ENCODE measurements at places on chromosomes 6 and 20.
A peak's percentile ranks its signal among the peaks of the same experiment; 100 is the strongest.

- DNase-seq = no peak
Observed at GRCh38 chr6:26394289-26394688, 7.8 kb upstream of the BTN3A1 start.

DNA sequence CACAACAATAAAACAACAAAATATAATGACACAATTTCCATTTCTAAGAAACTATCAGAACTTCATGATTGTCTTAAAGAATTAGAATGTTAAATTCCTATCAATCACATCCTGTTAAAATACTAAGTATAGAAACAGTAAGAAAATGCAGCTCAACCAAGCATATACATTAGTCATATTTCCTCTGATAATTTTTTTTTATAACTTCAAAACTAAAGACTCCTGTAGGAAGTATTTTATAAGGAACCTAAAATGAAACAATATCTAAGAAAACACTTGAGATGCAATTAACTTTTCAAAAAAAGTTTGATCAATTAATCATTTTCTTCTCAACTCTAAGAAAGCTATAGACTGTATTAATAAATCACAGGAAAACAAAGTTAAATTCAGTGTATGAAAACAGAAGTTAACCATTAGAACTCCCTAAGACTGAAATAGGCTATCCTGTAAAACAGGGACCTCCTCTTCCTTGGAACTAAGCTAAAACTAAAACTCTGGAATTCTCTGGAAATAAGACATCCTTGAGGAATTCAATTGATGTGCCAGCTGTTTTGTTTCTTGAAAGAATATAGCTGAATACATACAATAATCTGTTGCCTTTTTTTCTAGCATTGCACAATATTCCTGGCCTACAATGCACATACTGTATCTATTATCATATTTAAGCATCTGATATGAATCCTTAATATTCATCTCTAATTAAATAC lies 19.8 kb downstream of the FKBP5 start:
- no peak for DNase-seq

GRCh38 chr6:74605922-74606581 lies 599.8 kb downstream of the COL12A1 start:
- DNase-seq = no peak

GRCh38 chr6:49299279-49299678 lies 163.8 kb downstream of the MMUT start:
- DNase-seq = no peak

DNA sequence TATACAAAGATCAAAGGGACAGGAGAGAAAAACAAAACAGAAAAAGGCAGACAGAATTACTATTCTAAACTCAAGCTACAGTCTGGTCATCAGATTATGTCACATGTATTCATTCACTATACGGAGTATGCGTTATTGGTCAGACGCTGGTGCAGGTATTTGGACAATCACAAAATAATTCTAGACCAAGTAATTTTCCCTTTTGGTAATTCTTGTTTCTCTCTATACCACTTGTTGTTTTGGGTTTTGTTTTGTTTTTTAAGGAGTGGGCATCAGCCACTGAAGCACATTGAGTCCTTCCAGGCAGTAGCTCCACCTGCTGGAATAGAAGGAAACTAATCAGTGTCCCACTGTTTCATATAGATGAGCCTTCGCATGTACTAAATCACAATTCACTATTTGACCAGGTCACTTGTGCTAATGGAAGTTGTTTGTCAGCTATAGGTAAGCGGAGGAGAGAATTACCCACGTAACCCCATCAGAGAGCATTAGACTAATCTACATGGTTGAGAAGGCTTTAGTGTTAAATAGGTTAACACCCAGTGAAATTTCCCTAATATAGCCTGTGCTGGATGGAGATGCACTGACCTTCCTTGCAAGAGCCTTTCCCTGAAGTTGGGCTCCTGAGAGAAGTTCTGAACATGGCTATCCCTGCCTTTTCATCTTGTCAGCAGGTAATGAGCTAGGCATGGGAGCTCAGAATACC lies 77.9 kb downstream of the TNFAIP3 start:
- DNase-seq = peak; percentile 19

- no peak for DNase-seq
Observed at GRCh38 chr20:11103866-11104265, 430.1 kb upstream of the JAG1 start.

- no peak for DNase-seq
Observed at GRCh38 chr20:41609474-41609873, 8.7 kb downstream of the CHD6 start.

DNA sequence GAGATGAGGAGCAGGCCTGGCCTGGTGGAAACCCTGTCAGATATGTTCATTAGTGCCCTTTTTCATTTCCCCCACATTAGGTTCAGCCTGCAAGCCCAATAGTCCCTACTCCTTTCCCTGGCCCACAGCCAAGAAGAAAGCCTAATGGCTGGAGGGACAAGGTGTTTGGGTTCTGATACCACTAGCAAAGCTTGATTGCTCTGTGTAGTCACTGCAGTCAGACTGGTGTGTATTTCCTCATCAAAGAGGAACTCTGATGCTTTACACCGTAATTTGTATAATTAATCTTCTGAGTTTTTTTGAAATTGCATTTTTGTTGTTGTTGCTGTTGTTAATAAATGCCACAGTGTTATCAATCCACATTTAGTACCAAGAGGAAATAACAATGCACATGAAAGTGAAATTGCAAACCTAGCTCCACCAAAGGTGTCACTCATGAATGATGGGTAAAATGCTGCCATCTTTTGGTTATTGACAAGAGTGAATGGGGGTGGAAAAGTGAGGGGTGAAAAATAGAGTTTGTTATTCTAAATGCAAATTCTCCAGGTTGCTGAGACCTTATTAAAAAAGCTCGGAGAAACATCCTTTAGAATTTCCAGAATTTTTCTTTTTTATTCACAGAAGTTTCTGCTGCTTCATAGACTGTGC lies 320.2 kb upstream of the POU3F2 start:
- no peak for DNase-seq

- no peak for DNase-seq
Observed at GRCh38 chr20:40980106-40980827, 48.4 kb upstream of the TOP1 start.

- DNase-seq = no peak
Observed at GRCh38 chr6:134405386-134406087, 87.6 kb upstream of the SGK1 start.

DNA sequence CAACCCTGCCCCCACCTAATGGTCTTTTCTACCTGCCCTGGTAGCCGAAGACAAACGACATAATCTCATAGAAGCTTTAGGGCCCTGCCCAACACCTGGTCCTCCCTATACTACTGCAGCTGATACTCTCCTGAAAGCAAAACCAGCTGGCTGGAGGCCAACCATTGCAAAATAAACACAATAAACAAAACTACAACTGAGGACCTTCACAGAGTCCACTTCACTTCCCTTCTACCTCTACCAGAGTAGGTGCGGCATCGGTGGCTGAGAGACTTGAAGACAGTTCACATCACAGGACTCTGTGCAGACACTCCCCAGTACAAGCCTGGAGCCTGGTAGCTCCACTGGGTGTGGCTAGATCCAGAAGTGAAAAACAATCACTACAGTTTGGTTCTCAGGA lies 476.2 kb downstream of the MMUT start:
- no peak for DNase-seq

DNA sequence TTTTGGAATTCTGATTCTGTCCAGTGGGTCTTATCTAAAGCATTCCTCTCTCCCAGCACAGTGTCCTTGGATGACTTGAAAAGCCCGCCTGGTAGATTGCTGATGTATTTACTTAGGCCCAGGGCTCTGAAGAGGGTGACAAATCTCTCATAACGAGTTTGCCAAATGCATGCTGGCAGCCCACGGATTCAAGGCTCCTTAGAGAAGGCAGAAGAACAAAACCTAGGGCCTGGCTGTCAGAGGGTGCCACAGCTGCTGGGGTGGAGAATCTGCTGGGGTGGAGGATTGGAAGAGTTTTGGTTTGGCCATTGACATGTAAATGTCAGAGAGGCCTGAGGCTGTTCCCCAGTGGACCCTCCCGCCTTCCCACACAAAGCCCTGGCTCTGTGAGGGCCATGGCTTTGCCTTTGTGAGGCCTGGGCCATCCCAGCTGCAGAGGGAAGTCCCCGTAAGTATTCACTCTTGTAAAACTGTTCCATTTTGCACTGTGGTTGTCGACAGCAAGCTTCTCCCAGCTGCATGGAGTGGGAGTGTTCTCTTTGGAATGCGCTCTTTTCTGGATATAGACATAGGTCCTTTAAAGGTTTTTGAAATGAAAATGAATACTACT lies 50.3 kb downstream of the ANKRD6 start:
- DNase-seq = no peak

DNA sequence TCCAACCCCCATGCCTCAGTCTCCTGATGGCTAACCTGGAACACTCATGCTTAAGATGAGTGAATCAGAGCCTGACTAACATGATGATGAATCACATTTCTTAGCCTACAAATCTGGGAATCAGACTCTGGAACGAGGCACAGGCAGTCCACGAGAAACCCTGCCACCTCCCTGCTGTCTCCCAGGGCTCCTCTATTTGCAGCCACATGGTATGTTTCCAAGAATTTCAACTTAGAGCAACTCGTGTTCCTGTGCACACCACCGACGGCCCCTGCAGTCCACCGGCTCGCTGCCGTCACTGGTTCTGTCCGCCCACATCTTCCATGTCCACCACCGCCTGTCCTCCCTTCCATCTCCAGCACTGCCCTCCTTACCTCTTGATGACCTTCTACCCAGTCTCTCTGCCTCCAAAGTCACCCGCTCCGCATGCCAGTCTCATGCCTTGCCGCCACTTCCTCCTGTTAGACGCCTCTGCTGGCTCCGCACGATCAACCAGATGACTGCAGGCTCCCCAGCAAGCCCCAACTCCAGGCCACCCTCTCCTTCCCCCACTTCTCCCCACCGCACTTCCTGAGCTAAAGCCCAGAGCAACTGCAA lies 87.6 kb downstream of the AGPAT4 start:
- no peak for DNase-seq

DNA sequence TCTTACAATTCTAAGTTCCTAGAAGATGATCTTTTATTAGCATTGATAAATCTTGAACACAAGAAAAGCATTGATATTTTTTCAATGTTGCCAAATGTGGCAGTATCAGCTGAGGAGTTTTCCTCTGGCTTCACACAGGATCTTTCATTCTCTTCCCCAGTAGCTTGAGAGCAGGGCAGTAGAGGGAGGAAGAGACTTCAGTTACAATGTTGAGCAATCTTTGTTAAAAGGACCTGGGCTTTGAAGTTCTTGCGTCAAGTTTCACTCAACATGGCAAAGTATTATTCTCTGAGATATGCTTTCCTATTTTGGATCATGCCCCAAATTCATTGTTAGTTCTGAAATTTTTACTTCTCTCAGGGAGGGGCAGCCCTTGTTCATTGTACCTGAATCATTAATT lies 238.0 kb downstream of the COL12A1 start:
- no peak for DNase-seq

- no peak for DNase-seq
Observed at GRCh38 chr6:12504325-12504966, 212.1 kb upstream of the PHACTR1 start.

DNA sequence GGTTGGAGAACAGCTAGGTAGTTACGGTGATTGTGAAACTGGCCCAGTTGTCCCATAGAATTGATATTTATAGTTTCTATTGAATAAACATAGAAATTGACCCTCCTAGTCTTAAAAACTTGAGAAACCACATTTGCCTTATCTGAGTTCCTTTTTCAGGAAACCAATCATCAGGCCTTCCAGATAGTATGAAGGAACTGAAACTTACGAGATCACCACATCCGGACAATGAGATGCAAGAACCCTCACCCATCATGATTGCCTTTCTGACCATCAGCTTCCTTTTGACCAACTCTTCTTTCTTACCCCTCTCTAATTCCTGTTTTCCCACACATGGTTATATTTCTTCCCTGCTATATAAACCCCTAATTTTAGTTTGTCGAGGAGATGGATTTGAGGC lies 21.8 kb downstream of the SLC35F1 start:
- DNase-seq = no peak

DNA sequence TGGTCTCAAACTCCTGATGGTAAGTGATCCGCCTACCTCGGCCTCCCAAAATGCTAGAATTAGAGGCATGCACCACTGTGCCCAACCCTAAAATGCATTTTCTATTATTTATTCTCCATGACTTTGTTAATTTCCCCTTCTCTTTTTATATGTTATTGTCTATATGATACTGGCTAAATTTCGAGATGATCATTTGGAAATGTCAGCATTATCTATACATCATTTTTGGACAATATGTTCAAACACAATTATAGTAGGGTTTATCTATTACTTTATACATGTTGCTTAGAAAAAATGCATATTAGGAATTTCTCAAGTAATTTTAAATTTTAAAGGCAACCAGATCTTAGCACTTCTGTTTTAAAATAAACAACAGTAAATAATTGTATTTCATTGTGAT lies 34.4 kb upstream of the HIVEP1 start:
- DNase-seq = no peak

DNA sequence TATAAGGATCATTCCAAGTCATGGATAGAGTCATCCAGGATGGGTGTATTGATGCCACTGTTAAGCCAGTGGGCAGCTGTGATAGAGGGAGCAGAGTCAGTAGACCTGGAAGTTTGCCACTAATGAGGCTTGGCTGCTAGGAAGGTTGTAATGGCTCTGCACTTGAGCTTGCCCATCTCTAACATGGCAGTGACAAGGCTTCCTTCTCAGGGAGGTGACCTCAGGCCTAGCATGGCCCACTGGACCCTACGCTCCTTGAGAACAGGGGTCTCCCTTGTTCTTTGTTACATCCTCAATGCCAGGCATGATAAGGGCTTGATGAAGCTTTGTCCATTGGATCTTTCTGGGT lies 155.1 kb downstream of the CD83 start:
- no peak for DNase-seq

- DNase-seq = no peak
Observed at GRCh38 chr20:13158369-13158768, 62.7 kb upstream of the ISM1 start.

- no peak for DNase-seq
Observed at GRCh38 chr6:164344801-164345291, 930.3 kb downstream of the QKI start.

DNA sequence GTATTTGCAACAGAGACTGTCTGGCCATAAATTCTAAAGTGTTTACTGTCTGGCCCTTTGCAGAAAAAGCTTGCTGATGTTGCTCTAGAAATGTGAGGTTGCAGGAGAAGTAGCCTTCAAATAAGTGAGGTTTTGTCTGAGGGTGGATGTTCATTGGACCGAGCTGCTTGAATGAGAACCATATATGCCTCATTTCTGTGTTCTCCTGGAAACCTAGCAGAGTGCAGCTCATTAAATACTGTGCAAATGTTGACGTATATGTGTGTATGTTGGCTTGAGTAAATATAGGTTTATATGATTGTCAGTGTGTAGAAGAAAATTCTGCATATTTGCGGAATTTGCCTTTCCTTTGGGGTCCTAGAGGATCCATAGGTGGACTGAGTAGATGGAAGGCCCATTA lies 39.0 kb downstream of the CHMP4B start:
- DNase-seq = no peak

GRCh38 chr6:92586236-92586977 lies 833.0 kb downstream of the EPHA7 start:
- no peak for DNase-seq

All from stimulated activated CD4-positive, alpha-beta T cell treated with anti-CD3 and anti-CD28 coated beads, Interleukin-4, amount 100 ng/mL, for 24 hours (primary cell).